Esophagus mucosa (tissue), 1 donor: ENCODE measurements at places on chromosomes 2 and 18. TPM values are rescaled to one million over a fixed set of nuclear protein-coding genes. Genes with fewer than 3 reads are reported as not detected.

DNA sequence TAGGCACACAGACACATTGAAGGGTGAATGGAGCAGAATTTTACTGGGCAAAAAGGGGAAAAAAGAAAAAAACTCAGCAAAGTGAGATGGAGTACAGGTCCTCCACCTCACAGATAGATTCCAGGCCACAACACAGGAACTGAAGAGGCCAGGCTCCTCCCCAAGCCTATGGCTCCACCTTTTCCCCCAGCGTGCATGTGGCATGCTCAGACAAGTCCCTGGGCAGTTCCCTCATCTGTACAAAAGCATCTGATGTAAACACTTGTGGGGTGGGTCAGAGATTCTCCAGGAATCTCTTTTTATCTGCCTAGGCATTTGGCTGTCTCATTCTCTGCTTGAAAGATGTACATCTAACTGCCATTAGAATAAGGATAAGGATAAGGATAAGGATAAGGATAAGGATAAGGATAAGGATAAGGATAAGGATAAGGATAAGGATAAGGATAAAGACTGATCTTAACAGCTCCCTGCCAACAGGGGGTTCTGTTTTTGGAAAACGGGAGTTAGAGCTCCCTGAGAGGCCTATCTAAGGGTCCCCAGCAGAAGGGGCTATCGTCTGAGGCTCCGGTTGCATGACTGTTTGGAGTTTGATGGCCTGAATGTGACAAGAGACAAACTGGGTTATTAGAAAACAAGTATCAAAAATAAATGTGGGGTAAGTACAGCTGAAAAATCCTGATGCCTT lies 17.2 kb upstream of the ASXL3 start:
- ATAC-seq, result no peak

- ATAC-seq, result no peak
Measured at GRCh38 chr2:62309465-62310091, 113.7 kb downstream of the B3GNT2 start.

GRCh38 chr18:7321831-7322230 lies 90.9 kb downstream of the LRRC30 start:
- ATAC-seq, result no peak

DNA sequence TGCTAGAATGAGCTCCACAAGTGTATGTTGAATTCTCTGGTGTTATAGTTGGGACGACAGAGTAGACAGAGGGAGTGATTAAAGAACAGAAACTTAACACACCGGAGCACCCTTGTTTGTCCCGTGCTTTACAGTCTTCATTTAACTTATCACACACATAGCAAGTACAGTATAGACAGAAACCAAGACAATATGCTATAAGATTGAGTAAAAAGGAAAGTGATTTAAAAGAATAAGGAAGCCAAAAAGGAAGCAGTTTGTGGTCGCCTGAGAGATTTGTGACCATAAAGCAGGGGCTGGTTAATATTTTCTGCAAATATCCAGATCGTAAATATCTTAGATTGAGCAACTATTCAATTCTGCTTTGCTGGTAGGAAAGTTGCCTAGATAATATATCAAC lies 1128.4 kb downstream of the TSN start:
- no peak for ATAC-seq

- ATAC-seq, result no peak
Measured at GRCh38 chr18:12882453-12883371, 1.3 kb downstream of the PTPN2 start.

- no peak for ATAC-seq
Measured at GRCh38 chr2:218063486-218063885, 5.6 kb upstream of the RUFY4 start.

DNA sequence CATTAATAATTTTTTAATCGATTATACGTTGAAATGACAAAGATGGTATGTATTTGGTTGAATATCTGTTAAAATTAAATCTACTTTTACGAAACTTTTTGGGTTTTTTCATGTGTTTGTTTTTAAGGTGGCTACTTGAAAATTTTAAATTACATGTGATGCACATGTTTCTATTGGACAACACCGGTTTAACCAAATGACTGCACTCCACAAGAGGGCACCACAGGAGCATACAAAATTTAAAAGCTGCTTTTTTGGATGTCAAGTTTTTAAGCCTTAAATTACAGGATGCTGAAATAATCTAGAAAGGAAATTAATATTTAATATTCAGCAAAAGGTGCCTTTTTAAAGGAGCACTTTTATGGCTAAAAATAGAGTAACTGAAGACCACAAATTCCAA lies 98.7 kb downstream of the ACVR1 start:
- ATAC-seq, result peak; percentile 56

DNA sequence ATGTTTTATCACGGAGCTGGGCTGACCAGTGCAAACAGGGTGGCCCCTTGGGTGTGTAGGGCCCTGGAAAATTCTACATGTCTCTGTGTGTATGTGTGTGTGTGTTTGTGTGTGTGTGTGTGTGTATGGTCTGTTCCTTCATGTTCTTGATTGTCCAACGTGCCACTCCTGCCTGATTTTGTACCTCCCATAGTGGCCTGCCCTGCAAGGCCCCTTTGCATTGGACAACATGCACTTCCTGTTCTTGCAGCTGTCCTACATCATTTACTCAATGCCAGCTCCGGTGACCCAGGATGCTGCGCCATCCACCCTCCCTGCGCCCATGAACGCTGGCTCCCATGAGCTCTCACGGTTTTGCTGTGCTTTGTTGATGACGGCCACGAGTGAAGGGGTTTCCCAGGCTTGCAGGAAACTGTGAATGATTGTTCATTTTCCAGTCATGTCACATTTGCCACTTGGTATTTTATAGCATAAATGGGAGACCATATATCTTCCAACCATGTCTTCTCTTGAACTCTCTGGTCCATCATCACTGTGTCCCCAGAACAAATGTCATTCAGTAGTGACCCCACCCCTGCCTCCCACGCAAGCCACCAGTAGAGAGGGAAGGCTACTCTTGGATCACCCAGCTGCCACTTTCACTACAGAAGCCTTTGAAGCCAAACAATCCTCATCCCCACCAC lies 69.7 kb upstream of the NCK2 start:
- ATAC-seq, result no peak

- no peak for ATAC-seq
Measured at GRCh38 chr2:74747411-74748080, 86.4 kb upstream of the HK2 start.

The DLX1 gene
- not detected for total RNA-seq

The SERPINB2 gene
- 139 TPM for total RNA-seq

The TNFAIP6 gene
- total RNA-seq, result 0.20 TPM

The CFAP53 gene
- total RNA-seq, result 0.36 TPM

The NAT8 gene
- total RNA-seq, result not detected

The TUBA3E gene
- not detected for total RNA-seq

The TXNDC9 gene
- total RNA-seq, result 25.6 TPM

The CIDEA gene
- 0.80 TPM for total RNA-seq
